ENCODE measurements at places on chromosomes 6 and 20.

DNA sequence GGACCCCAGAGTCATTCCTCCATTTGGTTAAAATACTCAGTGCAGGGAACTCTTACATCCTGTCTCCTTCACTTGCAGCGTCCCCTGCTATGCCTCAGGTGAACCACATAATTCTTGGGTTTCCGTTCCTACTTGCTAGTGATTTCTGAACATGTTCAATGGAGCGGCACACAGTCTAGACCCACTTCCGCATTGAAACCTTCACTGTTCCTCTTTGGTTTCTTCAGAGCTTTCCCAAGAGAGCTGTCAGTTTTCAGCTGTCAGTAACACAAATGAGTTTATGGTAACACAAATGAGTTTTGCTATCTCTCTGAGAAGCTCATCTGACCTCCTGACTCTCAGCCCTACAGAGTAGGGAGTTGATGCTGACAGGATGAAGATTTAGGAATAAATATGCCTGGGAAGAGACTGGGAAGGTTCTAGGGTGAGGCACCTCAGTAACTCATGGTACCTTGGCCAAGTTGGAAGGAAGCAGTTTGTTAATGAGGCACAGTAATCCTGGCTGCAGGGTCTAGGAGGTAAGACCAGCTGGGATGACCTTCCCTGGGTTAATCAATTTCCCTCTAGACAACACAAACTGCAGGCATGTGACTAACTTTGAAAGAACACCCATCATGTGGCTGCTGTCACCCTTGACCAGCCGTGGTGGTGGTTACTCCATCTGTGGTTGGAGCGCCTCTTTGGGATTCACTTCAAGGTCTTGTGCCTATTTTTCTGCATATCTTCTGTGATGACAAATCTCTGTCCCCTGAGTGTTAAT, 5.4 kb downstream of the SYS1 start:
- DNase-seq: no peak

DNA sequence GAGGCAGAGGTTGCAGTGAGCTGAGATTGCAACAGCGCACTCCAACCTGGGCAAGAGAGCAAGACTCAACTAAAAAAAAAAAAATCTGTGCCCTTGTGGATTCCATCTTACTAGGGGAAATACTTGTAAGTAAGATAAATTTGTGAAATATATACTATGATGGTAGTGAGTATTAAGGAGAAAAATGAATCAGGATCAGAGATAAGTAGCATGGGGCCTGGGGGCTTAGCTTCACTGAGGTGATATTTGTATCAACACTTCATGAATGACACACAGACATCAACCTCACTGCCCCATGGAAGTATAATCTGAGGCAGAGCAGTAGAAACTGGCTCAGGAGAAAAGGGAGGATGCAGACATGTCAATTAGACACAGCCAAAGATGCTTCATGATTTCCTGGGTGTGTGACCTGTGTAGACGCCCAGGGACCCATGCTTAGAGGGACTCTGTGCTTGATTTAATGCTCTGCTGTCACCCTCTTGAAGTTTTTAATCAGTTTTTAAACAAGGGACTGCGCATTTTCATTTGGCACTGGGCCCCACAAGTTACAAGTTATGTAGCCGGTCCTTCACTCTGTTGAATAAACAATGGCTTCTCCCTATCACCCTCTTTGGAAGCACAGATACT, 41.9 kb downstream of the PCNA start:
- DNase-seq: no peak

DNA sequence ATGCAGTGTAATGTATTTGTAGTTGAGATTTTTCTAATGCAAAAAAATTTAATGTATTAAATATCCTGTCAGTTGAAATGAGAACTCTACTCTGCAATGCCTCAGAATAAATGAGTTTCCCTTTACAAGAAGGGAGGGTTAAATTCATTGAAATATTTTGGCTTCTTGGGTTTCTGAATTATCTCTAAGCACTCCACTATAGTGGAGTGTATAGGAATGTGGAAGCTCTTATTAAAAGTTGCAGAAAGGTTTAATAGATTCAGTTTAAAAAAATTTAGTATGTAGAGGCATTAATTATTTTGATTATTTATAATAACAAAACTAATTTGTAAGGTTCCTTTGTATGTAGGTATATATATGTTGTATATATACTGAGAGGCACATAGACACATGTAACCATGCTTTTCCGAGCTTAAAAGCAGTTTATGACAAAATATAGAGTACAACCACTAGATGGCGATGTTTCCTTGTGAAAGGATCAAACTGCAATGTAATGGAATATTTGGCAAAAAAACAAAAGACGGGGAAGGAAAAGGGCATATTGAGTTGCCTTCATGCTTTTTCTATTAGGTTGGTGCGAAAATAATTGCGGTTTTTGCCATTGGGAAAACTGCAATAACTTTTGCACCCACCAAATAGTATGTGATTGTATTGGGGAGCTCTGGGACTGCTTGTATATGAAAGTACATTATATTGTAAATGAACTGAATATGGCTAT, 144.2 kb downstream of the MYO6 start:
- DNase-seq: no peak

- DNase-seq: no peak
Measured at GRCh38 chr6:141290941-141291721, 841.6 kb upstream of the GJE1 start.

- no peak for DNase-seq
Measured at GRCh38 chr6:170289951-170290295, 955 bp downstream of the DLL1 start.

GRCh38 chr6:142934106-142934505, 10.9 kb downstream of the HIVEP2 start:
- no peak for DNase-seq
